ENCODE measurements at places on chromosomes 5 and 9.

DNA sequence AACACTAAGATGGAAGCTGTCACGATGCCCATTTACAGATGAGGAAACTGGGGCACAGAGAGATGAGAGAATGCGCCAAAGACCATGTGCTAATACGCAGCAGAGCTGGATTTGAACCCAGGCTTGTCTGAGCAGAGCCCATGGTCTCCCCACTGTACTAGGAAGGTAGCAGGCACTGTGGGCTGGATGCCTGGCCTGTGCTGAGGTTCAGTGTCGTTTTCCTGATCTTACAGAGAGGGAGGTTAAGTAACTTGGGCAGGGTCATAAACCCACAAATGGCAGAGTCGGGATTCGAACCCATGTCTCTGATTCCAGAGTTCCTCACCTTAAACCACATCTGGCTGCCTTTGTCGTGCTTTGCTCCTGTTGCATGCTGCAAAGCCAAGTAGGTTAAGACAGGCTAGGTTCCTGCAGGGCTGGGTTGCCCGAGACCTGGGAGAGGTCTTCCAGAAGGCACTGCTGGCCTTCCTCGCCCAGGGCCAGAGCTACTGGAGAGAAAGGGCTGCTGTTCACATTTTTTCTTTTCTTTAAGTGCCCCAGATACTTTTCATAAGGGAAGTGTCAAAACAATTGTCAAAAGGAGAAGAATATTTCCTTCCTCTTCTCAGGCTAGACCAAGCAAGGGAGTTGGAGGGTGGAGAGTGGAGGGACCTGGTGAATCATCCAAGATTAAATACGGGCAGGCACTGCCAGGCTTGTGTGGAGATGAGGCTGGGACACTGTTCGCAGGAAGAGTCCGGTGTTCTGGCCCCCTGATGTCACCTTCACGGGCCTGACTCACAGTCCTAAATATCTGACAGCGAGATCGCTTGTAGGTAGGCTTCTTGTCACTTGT is 3.2 kb downstream of the NEK6 start:
- no peak for DNase-seq

DNA sequence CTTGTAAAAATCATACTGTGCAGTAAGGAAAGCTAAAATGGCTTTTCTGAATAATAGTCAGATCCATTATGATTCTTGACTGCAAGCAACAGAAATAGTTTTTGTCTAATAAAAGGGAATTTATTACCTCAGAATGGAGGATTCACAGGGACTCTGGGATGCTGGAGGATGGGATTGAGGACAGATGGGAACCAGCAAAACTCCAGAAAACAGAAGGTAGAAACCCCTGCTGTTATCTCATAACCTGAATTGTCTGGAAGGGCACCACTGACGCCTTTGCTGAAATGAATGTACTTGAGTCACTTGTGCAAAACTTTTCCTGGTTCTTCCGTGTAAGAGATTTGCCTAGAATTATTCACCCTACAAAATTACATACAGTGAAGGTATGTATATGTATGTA is 58.6 kb upstream of the DMAC1 start:
- no peak for DNase-seq

GRCh38 chr9:17810728-17811571 is 232.1 kb downstream of the SH3GL2 start:
- no peak for DNase-seq

DNA sequence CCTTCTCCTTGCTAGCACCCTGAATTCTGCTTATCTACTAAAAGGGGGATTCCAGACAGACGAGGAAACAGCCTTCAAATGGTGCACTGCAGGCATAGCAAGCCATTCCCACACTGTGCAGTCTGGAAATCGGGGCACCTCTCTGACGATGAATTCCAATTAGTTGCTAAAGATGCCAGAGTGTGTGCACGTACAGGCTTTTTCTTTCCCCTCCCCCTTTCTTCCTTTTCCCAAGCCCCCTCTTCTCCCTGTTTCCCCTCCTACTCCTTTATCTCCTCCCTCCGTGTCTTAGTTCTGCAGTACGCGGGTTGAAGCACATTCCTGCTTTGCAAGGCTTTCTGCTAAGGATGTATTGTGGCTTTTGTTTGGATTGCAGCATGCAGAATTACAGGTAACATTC is at the start of gene GPR21:
GPR21 (plus strand) TSS at position 316 of the 400 bp plus-strand sequence. CDS start 900 bp downstream, outside the sequence.
- DNase-seq, result no peak

DNA sequence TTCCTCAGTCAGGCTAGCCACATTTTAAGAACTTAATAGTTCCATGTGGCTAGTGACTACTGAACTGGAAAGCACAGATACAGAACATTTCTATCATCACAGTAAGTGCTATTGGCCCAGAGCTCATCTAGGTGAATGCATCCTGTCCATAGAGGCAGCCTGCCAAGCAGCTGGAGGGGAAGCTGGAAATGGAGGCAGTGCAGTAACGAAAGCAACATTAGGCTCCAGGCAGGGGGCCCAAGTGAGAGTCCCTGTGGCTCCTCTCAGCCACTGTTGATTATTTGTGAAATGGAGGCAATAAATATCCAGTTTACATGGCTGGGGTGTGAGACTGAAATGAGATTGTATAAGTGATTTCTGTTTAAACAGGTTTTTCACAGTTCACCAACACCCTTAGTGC is 227.2 kb upstream of the KLF9 start:
- DNase-seq, result no peak

DNA sequence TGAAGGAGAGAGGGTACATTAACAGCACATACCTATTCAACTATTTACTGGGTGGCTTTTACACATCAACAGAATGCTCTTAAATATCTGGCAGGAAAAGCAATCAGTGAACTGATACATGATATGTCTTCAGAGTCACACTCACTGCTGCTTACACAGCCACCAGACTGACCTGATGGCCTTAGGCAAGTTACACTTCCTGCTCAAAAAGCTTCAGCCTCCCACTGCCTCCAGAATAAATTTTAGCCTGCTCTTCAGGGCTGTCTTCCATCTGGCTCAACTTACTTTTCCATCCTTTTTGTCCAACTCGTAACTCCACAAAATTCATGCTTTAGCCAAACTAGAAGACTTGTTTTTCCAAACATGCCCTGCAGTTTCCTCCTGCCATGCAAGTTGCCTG is 10.7 kb downstream of the LOX start:
- DNase-seq, result no peak

- no peak for DNase-seq
Measured at GRCh38 chr9:28600226-28600625, 1026.9 kb upstream of the C9orf72 start.

GRCh38 chr9:534886-535285 is 306.6 kb upstream of the DMRT1 start:
- no peak for DNase-seq

- no peak for DNase-seq
Measured at GRCh38 chr5:127561254-127561653, 43.8 kb downstream of the PRRC1 start.

DNA sequence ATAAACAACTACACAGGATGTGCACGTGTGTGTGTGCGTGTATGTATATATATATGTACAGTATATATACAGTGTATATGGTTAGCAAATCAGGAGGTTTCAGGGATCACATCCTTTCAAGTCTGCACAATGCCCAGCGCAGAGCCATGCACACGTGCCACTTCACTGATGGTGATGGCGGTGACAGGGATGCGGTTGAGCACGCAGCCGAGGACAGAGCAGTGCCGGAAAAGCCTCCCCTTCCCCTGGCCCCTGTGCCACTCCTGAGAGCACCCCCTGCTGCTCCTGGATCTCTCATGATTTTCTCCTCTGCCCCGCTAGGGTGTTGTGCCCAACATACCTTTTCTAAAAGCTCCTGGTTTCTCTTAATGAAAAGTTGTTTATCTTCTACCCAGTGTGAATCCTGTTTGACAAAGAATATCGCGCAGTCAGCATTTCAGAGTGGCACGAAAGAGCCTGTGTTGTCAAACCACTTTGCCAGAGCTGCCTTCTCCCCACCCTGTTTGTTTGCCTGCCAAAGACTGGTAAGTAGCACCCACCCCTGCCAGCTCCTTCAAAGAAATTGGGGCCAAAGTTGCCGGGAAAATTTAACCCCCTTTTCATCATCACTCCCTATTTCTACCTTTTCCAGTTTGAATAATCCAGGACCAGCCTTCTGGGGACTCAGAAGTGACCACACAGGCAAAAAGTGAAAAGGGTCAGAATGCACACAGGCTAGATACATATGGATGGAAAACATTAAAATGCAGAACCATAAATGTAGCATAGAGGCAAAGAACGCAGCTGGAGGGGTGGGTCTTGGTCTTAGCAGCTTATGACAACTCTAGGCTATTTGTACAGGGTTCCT is 126.2 kb upstream of the DPYSL3 start:
- DNase-seq, result no peak

DNA sequence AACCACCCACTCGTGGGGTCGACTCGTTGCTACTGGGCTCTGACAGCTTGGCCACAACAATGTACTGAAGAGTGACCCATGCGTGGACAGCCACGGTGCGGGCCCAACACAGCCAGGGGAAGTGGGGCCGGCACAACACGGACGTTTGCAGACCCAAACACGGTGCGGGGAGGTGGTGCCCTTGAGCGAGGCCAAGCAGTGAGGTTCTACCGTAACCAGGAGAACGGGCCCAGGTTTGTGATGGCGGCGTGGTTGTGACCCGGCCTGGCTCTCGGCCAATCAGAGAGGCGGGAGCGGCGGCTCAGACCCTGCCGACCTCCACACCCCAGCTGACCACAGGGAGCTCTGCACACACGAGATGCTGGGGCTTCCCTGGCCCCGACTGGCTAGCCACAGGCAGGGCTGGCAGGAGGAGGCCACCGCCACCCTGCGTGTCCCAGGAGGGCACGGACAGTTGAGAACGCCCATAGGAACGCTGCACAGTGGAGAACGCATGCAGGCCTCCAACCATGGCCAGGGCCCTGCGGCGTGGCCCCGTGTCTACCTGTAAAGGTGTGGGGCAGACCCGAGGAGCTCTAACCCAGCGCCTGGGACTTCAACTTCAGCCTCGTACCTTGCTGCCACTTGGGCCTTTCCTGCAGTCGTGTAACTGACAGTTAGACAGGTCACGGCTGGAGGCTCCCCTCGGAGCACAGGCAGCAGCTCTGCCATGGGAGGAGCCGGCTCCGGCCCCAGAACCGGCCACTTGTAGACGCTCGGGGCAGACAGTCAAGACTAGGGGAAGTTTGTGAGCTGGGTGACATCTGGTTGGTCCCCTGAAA is 13.7 kb downstream of the BRD3 start:
- DNase-seq, result no peak

DNA sequence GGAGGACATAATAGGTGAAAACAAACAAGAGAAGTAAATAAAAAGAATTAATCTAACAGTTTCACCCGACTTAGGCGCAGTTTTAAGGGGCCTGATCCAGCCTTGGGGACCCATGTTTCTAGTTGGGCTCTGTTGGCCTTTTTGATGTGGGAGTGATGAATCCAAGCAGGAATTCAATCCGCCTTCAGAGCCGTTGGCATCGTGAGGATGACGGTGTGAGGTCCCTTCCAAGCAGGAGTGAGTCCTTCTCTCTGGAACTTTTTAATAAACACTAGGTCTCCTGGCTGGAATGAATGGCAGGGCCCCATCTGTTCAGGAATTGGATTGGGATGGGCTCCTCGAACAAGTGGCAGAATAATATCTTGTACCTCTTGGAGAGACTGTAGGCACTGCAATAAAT is 22.3 kb upstream of the RHOBTB3 start:
- no peak for DNase-seq

- no peak for DNase-seq
Measured at GRCh38 chr5:83035373-83036100, 41.7 kb downstream of the TMEM167A start.

GRCh38 chr5:138663009-138663408 is 87.8 kb upstream of the HSPA9 start:
- DNase-seq, result no peak

- no peak for DNase-seq
Measured at GRCh38 chr9:104864675-104865104, 63.3 kb downstream of the ABCA1 start.

- DNase-seq, result no peak
Measured at GRCh38 chr5:159668556-159668955, 247.7 kb upstream of the ADRA1B start.

GRCh38 chr9:104143550-104143910 is 49.4 kb downstream of the SMC2 start:
- no peak for DNase-seq

DNA sequence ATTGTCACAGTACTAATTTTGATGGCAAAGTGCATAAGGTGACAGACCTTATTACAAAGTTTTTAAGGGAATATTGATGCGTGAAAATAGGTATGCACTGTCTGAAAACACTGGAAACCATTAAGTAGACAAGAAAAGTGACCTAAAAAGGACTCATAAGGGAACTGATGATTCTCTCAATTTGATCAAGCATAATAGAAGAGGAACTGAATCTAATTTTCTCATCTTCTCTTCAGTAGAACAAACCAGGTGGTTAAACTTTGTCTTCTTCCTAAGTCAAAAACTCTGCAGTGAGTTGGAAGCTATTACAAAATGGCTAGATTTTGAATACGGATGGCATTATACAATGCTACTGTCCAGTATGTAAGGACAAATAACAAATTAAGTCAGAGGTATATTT is 53.4 kb downstream of the RNF145 start:
- no peak for DNase-seq

GRCh38 chr5:160213537-160213936 is 15.8 kb upstream of the FABP6 start:
- no peak for DNase-seq

- no peak for DNase-seq
Measured at GRCh38 chr5:1510151-1510561, 13.6 kb downstream of the LPCAT1 start.

- no peak for DNase-seq
Measured at GRCh38 chr5:171412186-171412585, 7.3 kb upstream of the FGF18 start.

- no peak for DNase-seq
Measured at GRCh38 chr5:135306557-135306956, 92.5 kb downstream of the MACROH2A1 start.

GRCh38 chr5:123235781-123236180 is 146.7 kb downstream of the PRDM6 start:
- DNase-seq, result no peak

GRCh38 chr5:43482490-43483297 is 971 bp downstream of the TMEM267 start:
- no peak for DNase-seq

GRCh38 chr5:142143878-142144277 is 35.3 kb downstream of the NDFIP1 start:
- DNase-seq, result no peak

DNA sequence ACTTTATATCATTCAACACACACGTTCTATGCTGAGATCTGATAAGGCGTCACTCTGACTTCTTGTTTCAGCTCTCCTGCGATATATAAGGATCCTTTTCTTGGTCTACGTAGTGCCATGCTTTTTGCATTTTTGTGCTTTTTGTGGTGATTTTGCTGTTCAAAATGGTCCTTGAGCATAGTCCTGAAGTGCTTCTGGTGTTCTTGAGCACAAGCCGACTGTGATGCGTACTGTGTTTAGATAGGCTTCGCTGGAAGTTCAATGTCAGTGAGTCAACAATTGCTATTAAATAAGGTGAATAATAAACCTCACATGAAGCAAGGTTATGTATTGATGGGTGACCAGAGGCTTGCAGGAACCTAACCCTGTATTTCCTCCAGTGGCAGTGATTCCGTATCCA is 46.8 kb downstream of the ACO1 start:
- DNase-seq, result no peak

Data from stimulated activated effector memory CD8-positive, alpha-beta T cell treated with anti-CD3 and anti-CD28 coated beads, Interleukin-12 subunit alpha, Interleukin-12 subunit beta, amount 100 ng/mL, for 72 hours (primary cell).